ENCODE measurements at places on chromosomes 2 and 18.

GRCh38 chr2:236675051-236675450, 105.4 kb downstream of the ACKR3 start:
- no peak for DNase-seq

- DNase-seq, result no peak
Measured at GRCh38 chr2:37570773-37571586, 100.5 kb downstream of the CDC42EP3 start.

GRCh38 chr2:145638675-145639074, 1118.8 kb upstream of the ZEB2 start:
- DNase-seq, result no peak

DNA sequence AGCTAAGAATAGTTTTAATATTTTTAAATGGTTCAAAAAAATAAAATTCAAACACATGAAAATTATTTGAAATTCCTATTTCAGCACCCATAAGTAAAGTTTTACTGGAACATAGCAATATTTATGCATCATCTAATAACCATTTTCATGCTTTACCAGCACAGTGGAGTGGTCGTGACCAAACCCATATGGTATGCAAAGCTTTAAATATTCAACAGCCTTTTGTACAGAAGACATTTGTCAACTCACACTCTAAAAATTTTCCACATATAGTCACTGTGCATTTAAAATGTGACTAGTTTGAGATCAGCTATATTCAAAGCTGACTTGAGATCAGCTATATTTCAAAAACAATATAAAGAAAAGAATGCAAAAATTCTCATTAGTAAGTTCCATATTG, 46.2 kb downstream of the PUM2 start:
- DNase-seq, result no peak

GRCh38 chr18:21272016-21272579, 30.1 kb downstream of the GREB1L start:
- DNase-seq, result no peak

- no peak for DNase-seq
Measured at GRCh38 chr2:174142290-174142689, 106.0 kb downstream of the OLA1 start.

DNA sequence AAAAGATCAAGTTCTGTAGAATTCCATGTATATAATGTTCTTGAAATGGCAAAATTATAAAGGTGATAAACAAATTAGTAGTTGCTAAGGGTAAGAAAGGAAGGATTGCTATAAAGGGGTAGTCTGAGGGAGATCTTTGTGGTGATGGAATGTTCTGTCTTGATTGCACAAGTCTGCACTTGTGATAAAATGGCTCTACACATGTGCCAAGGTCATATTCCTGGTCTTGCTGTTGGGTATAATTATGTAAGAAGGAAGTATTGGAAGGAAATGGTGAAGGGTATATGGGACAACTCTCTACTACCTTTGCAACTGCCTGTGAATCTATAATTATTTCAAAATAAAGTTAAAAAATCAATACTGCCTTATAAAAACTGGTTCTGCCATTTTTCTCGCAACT, 15.3 kb downstream of the SGPP2 start:
- DNase-seq, result no peak

DNA sequence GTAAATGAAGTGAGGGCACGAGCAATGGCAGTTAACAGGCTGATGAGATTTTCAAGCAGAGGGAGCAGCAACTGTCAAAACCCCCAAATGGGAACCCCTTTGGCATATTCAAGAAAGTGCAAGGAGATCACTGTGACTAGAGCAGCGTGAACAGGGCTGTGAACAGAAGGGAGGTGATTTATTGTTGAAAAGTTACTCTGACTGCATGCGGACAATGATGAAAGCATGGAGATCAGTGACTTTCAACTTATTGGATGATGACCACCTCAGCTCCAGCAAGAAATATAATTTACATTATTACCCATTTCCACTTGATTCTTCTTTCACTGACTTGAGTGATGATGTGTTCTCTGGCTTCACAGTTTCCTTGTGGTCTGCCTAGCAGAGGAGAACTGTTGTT, 187.8 kb upstream of the BOD1L2 start:
- DNase-seq, result no peak

GRCh38 chr2:8000870-8001269, 681.0 kb upstream of the ID2 start:
- DNase-seq, result peak; percentile 12

DNA sequence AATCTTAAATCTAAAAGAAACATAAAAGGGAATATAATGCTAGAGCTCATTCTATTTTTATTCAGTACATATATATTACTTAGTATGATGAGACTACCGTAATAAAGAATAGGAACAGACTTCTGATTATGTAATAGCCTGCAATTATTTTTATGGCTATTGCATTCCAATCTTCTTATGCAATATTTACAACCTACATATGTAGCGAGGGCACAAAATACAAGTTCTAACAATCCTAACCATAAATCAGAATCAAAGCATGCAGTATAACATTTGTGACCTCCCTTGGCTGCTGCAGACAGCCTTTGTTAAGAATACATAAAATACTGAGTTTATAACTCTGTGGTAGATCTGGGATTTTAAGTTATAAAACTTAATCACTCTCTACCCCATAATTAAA, 177.6 kb downstream of the BABAM2 start:
- no peak for DNase-seq

- DNase-seq, result peak; percentile 73
Measured at GRCh38 chr2:157327621-157328500, 2.2 kb upstream of the ERMN start.

DNA sequence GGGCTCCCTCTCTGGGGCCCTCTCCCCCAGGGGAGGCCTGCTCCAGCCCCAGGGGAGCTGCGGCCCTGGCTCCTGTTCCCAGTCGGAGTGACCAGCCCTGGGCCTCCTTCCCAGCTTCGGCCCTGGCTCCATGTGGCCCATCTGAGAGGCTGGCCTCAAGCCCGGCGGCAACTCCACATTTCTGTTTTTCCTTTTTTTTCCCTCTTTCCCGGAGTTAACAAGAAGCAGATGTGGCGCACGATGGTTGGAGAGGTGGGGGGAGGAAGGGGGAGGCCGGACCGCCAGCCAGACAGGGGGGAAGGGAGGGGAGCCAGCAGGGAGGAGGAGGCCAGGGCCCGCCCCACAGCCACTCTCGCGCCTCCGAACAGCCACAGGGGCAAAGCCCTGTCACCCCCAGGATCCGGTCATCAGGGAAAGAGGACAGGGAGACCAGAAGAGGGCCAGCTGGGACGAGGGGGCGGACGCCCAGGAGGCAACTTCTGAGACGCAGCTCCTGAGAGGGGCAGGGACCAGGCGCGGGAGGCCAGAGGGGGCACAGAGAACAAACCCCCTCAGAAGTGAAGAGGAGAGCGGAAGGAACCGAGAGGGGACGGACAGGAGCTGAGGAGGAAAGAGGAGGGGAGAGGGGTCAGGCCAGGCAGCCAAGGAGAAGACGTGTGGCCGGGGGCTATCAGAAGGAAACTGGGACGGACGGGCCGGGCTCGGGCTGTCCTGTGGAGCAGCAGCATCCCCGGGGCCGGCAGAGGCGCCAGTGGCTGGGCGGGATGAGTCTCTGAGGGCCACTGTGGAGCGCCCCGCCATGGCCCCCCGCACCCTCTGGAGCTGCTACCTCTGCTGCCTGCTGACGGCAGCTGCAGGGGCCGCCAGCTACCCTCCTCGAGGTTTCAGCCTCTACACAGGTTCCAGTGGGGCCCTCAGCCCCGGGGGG, at the start of gene EMILIN1:
Gene EMILIN1, plus strand, starts transcription at position 349 of the 928 bp plus-strand sequence. Its CDS starts 451 bp downstream, at position 800.
- no peak for DNase-seq

DNA sequence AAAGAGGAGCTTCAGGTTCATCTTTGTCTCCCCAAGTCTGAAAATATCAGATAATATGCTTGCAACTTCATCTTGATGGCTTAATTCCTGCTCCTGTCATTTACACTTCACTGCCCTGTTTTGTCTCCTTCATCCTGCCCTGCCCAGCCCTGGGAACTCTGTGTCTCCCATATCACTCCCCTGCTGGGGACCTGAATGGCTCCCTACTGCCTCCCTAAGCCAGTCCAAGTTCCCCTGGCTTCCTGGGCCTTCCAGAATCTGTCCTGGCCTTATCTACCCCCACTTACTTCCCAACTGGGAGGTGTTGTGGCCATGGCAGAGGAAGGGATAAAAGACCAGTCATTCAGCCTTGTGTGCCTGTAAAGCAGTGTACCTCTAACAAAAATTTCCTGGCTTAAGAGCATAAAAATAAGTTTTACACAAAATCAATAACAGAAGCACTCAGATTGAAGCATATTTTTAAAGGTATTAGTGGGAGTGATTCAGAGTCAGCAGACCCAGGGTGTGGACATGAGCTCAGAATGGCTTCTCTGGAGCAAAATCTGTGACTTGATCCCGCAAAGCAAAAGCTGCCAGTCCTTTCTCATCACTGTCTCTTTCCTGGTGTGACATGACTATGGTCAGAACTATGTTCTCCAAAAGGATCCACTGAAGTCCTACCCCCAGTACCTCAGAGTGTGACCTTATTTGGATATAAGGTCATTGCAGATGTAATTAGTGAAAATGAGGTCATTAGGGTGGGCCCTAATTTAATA, 59.1 kb downstream of the INO80C start:
- no peak for DNase-seq

GRCh38 chr2:33530690-33531548, 54.5 kb downstream of the RASGRP3 start:
- no peak for DNase-seq

GRCh38 chr2:20447437-20448245, 767 bp downstream of the RHOB start:
- DNase-seq, result peak; percentile 37

- DNase-seq, result no peak
Measured at GRCh38 chr2:191526091-191526490, 151.8 kb upstream of the NABP1 start.

DNA sequence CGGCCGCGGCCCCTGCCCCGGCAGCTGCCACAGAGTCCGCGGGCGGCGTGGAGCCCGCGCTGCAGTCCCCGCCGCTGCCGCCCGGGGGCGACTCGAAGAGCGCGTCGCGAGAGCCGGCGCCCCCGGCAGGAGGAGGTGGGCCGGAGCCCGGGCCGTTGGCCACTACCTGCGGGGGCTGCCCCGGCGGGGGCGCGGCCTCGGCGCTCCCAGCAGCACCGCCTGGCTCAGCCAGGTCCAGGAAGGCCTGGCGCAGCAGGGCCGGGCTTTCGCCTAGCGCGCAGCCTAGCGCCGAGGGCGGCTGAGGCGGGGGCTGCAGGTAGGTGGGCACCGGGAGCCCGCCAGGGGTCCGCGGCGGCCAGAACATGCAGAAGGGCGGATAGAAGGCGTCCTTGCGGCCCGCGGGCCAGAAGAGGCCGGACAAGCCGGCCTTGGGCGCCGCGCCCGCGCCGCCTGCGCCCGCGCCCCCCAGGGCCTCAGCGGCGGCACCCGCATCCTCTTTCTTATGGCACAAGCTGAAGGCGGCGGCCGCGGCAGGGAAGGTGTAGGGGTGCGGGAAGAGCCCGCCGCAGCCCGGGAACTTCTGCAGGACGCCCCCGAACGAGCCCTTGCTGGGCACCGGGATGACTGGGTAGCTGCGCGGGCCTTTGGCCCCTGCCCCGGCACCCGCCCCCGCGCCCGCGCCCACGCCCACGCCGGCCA, 3.9 kb downstream of the SKOR2 start:
- DNase-seq, result no peak

GRCh38 chr18:25235401-25236042, 116.4 kb downstream of the ZNF521 start:
- no peak for DNase-seq

DNA sequence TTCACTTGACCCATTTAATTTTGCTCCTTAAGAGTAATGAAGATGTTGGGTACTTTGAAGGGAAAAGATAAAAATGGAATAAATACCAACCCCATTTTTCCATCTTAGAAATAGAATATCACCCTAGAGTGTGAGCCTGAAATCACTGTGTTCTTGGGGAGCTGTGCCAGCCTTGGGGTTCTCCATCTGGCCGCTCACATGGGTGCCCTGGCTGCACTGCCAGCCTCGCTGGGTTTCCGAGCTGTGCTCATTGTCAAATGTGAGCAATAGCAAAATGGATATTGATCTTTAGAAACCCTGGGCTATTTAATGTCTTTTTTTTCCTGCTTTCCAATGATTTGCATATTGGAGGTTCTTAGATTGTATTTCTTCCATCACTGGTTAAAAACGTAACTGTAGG, 9.3 kb downstream of the APCDD1 start:
- DNase-seq, result no peak

GRCh38 chr2:192159208-192159607, 35.5 kb downstream of the TMEFF2 start:
- no peak for DNase-seq

DNA sequence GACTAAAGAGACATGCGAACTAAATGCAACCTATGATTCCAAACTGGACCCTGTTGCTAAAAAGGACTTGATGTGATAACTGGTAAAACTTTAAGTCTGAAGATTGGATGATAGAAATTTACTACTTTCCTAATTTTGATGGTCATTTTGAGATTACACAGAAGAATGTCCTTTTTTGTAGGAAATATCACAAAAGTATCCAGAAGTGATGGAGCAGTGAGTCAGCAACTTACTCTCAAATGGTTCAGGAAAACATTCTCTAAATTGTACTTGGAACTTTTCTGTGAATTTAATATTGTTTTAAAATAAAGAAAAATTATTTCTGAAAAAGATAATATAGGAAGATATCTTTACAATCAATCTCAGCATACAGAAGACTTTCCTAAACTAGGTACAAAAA, 19.9 kb downstream of the MBOAT2 start:
- no peak for DNase-seq

DNA sequence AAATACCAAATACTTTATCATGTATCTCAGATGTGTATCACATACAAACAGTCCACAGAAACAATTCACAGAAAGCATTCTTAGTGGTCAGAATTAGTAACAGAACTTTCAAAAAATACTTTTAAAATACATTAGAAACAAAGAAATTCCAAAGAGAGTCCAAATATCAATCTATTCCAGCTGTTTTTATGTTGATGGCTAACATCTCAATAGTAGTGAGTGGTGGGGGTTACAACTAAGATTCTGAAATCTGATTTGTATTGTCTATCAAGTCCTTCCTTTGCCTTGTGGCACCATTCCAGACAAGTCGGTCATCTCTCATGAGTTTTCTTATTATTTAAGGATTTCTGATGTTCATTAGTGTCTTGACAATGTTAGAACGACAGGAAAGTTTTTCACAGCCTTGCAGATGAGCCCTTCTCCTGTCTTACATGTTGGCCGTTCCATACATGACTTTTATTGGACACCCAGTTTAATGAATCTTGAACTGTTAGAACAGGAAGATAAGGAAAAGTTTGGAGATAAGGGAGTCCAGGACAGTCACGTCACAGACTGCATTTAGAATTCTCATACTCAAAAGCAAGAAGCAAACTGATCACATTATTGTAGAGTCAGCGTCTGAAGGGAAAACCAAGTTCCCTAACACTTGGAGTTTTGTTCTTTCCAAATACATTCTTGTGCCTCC, 410.3 kb downstream of the PID1 start:
- DNase-seq, result no peak

GRCh38 chr2:88024509-88024908, 8.2 kb upstream of the RNU2-63P start:
- DNase-seq, result no peak

All from thymus (tissue), 14 donors.